Suprapubic skin (tissue), 4 donors: ENCODE measurements at places on chromosomes 11 and 22. TPM values are rescaled to one million over a fixed set of nuclear protein-coding genes. Genes with fewer than 3 reads are reported as not detected.
A peak's percentile ranks its signal among the peaks of the same experiment; 100 is the strongest.

GRCh38 chr11:70027451-70027850, 50.7 kb upstream of the ANO1 start:
- no peak for DNase-seq

DNA sequence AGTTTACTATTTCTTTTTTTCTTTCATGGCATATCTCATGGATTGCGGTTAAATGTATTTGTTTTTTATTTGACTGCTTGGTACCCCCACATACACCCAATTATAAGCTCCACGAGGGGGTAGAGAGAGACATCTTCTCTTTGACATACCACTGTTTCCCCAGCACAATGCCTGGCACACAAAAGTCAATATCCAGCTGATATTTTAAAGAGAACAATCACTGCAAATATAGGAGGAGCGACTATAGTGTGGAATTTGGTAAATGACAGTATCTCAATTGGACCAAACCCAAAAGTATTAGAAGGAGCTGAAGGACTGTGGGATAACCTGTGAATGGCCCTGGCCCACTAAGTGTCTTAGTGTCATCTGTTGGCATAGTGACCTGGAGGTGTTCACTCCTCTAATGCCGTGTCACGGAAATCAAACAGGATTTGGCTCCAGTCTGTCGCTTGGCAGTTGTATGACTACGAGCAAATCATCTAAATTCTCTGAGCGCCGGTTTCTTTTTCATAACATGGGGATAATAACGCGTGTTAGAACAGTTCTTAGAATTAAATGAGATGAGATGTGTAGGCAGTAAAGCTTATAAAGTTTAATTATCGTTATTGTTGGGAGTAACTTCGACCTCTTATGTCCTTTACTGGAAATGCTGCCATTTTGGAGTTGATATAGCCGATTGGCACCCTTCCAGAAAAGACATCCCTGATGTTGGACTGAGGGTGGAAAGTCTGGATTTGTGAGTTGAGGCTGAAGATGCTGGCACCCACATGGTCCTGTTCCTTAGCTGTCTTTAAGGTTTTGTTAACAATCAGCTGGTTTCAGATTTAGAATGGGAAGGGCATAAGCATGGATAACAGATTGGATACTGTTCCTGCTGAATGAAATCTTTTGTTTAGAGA, 144.5 kb downstream of the DBX1 start:
- DNase-seq = no peak

DNA sequence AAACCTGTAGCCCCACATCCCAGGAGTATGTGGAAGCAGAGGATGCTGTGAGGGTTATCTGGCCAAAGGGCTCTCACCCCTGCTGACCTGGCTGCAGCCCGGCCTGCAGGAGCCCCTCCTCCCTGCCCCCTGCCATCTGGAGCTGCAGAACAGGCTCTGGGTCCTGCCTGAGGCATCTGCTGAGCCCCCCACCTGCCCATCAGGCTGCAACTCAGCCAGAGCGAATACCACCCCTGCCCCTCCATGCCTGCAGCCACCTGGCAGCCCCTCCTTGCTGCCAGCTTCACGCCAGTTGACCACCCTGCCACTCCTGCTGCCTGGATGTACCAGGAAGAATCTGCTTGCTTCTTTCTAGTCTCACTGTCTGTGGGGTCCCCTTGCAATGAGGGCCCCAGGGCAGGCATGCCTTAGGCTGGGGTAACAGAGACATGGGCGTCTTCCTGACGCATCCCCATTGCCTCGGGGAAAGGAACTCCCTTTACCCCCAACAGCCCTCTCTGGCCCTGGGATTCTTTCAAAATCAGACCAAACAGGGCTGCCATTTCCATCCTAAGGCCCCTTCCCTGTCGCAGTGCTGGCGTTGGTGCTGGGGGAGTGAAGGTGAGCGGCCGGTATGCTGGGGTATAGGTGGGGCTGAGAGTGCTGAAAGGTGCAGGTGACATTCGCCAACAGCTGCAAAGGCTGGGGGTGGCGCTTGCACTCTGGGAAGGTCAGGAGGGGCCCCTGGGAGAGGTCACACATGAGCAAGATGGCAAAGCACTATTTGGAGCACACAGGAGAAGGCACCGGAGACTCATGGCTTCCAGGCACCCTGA, 1334.6 kb downstream of the TBC1D22A start:
- peak; percentile 57 for DNase-seq

DNA sequence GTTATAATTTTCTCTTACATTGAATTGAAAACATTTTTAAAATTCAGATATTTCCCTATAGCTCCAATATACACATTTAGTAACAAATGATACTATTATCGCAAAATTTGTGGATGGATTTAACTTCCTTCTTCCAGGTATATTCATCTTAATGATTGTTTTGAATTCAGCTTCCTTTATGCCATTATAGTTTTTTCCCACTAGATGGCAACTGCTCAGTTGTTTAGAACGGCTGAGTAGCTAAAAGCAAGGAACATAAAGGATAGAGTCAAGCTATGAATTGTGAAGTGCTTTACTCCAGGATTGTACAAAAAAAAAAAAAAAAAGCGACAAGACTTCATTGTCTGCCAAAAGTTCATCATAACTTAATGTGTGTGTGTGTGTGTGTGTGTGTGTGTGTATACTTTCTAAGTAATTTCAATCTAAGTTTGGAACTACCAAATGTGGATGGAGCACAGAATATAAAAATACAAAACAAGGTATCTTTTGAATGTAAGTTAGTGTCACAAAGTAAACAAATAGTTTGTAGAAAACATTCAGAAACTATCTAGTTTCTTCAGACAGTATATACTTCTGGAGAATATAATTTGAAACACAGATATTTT, 846.4 kb downstream of the DLG2 start:
- no peak for DNase-seq

GRCh38 chr22:40498420-40499208, 128.2 kb downstream of the SGSM3 start:
- no peak for DNase-seq

GRCh38 chr11:428295-428694, 13.5 kb upstream of the SIGIRR start:
- DNase-seq = no peak

TST gene
- 23.2 TPM for total RNA-seq

TRIM6 gene
- total RNA-seq = 4.8 TPM
